ENCODE measurements at places on chromosomes 1 and 21.

- no peak overlapping the region for H3K4me3 ChIP-seq
- H3K27ac ChIP-seq: no peak overlapping the region
- H3K27me3 ChIP-seq: peaks cover 17% of the 10 kb centered on the region
- H3K4me1 ChIP-seq: peaks cover 10% of the 10 kb centered on the region
Measured at GRCh38 chr1:18868801-18869424, 9.5 kb upstream of the TAS1R2 start.

DNA sequence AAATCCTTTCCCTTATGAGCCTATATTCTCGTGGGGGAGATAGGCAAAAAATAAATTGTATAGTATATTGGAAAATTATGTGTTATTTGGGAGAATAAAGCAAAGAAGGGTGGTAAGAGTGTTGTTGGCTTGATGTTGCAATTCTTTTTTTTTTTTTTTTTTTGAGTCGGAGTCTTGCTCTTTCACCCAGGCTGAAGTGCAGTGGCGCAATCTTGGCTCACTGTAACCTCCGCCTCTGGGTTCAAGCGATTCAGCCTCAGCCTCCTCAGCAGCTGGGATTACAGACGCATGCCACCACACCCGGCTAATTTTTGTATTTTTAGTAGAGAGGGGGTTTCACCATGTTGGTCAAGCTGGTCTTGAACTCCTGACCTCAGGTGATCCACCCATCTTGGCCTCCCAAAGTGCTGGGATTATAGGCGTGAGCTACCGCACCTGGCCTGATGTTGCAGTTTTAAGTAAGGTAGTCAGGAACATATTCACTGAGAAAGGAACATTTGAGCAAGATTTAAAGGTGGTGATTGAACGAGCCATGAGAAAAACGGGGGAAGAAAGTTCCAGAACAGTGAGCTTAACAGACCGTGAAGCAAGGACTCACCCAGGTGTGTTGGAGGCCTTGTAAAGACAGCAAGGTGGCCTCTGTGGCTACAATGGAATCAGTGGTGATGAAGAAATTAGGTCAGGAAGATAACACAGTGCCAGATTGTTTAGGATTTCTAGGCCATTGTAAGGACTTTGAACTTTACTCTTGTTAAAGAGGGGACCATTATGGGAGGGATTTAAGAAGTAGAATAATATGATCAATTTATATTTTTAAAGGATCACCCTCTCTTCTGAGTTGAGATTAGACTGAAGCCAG lies 45.8 kb downstream of the RPRD2 start:
- H3K4me3 ChIP-seq: no peak overlapping the region
- H3K36me3 ChIP-seq: peaks cover 11% of the 10 kb centered on the region
- H3K4me1 ChIP-seq: peaks cover 35% of the 10 kb centered on the region
- no peaks in the 10 kb centered on the region for H3K27me3 ChIP-seq
- no peak for DNase-seq
- no peak overlapping the region for H3K27ac ChIP-seq

DNA sequence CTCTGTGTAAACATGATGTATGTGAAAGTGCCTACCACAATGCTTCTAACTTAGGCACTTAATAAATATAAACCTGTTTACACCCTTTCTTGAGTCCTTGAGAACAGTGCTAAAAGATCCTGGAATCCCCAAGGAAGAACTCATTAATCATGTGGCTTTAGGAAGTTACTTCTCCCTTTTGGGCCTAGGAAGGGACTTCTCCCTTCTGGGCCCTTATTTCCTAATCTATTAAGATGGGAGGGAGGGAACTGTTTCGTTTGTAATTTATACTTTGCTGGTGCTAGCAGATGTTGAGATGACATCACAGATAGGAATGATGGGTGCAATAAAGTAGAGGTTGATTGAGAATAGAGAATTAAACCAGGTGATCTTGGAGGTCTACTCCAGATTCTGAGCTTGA lies 1.2 kb downstream of the BTF3L4 start:
- H3K27ac ChIP-seq: peak overlapping the region; percentile 97
- peaks cover 6% of the 10 kb centered on the region for H3K36me3 ChIP-seq
- no peaks in the 10 kb centered on the region for H3K27me3 ChIP-seq

- no peak for DNase-seq
- no peaks in the 10 kb centered on the region for H3K27me3 ChIP-seq
- H3K27ac ChIP-seq: no peak overlapping the region
- H3K36me3 ChIP-seq: no peaks in the 10 kb centered on the region
Measured at GRCh38 chr1:207139616-207140015, 35.6 kb downstream of the C4BPA start.

DNA sequence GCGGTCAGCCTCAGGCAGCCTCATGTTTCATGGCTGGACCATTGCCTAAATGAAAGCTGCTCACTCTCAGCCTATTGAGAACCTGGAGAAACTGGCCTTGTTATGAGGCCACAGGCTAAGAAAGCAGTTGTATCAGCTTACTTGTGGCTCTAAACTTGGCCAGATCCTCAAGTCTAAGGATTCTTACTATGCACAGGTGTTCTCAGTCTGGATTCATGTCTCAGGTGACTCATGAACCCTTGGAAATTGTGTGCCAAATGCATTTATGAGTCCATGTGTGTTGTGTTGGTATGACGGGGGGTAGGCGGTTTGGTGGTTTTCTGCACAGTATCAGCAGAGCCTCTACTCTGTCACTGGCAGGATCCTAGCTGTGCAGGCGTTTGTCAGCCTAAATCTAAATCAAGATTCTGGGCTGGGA lies 90.4 kb downstream of the ROR1 start:
- H3K27me3 ChIP-seq: peaks cover 1% of the 10 kb centered on the region
- no peaks in the 10 kb centered on the region for H3K4me1 ChIP-seq
- H3K27ac ChIP-seq: no peak overlapping the region
- no peaks in the 10 kb centered on the region for H3K36me3 ChIP-seq

DNA sequence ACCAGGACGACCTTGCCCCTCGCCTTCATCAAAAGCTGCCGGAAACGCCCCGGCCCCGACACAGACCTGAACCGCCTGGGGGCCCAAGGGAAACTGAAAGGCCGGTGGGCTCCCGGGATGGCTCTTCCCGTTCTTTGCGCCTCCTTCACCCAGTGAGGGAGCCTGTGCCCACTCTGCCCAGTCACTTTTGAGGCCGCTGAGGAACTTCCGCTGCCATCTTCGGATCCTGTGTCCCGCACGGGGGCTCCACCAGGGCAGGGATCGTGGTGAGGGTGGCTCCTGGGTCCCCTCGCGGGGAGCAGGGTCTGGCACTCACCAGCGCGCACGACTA lies 104.0 kb downstream of the PPIAL4G start:
- no peak overlapping the region for H3K27ac ChIP-seq
- peaks cover 3% of the 10 kb centered on the region for H3K27me3 ChIP-seq
- H3K4me1 ChIP-seq: peaks cover 4% of the 10 kb centered on the region
- H3K36me3 ChIP-seq: no peaks in the 10 kb centered on the region
- DNase-seq: no peak

- no peak for DNase-seq
- no peak overlapping the region for H3K27ac ChIP-seq
- H3K4me1 ChIP-seq: peaks cover 3% of the 10 kb centered on the region
- no peaks in the 10 kb centered on the region for H3K27me3 ChIP-seq
- no peaks in the 10 kb centered on the region for H3K36me3 ChIP-seq
- no peak overlapping the region for H3K4me3 ChIP-seq
Measured at GRCh38 chr21:18636897-18637296, 233.3 kb upstream of the TMPRSS15 start.

DNA sequence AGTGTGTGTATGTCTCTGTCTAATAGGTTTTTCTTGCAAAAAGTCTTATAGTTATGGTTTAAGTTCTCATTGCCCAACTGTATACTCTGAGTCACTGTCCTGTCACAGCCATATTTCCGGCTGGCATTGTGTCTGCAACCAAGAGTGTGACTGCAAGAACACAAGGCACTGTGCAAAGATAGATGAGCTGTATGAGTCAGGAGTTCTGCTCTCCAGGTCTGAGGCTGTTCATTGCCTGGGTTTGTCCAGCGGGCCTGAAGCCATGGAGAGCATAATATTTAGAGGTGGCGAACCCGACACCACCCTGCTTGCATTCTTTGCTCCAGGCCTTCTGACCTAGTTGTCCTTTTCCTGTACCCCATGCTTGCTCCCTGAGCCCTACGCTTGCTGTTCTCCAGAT lies 50.9 kb upstream of the CNIH3 start:
- no peak overlapping the region for H3K4me3 ChIP-seq
- no peak overlapping the region for H3K27ac ChIP-seq
- no peak for DNase-seq

DNA sequence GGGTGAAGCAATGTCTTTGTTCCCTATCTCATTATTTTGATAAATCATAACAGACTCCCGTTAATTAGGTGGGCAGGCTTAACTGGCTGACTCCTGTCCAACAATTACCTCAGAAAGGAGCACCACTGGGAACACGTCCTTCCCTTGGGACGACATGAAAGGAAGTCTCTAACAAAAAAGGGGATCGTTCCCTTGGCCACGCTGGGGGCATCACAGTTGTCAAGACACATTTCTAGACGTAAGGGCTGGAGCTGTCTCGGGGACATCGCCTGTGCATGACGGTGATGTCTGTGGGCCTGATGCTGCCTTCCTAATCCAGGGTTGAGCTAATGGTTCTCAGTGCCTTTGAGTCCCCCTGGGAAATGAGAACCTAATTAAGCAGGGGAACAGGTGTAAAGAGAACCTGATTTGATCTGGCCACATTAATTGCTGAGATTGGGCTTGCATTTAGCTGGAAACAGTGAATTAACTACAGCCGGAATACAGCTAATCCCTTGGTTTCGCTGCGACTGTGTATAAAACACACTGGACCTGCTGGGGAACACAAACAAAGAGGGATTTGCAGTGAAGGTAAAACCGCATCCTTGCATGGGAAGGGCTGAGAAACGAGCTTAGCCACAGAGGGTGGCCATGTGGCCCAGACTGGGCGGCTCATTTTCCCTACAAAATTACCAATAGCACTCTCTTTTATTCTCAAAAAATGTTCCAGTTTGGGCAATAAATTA lies 111.8 kb downstream of the MRPS6 start:
- H3K4me1 ChIP-seq: peaks cover 7% of the 10 kb centered on the region
- H3K36me3 ChIP-seq: peaks cover 6% of the 10 kb centered on the region
- no peak overlapping the region for H3K4me3 ChIP-seq
- no peak for DNase-seq
- no peaks in the 10 kb centered on the region for H3K27me3 ChIP-seq

DNA sequence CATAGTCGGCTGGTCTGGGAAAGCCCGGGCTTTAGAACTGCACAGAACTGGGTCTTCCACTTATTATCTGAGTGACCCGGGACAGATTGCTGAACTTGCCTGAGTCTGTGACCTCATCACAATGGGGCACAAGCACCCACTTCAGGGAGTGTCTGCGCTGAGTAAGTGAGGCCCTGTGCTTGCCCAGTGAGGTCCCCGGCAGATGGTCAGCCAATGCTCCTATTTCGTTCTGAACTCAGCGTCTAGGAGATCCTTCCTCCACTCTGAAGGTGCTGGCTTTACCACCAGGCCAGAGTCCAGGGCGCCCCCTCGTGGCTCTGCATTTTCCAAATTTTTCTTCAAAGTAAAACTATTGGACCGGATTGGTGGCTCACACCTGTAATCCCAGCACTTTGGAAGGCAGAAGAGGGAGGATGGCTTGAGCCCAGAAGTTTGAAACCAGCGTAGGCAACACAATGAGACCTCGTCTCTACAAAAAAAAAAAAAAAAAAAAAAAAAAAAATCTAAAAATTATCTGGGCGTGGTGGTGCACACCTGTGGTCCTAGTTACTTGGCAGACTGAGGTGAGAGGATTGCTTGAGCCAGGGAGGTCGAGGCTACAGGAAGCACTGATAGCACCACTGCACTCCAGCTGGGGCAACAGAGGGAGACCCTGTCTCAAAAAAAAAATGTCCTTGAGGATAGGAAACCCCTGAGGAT lies 61.7 kb downstream of the FCRL5 start:
- no peak overlapping the region for H3K4me3 ChIP-seq
- H3K4me1 ChIP-seq: peaks cover 10% of the 10 kb centered on the region
- no peaks in the 10 kb centered on the region for H3K36me3 ChIP-seq

- H3K4me1 ChIP-seq: no peaks in the 10 kb centered on the region
- no peak for DNase-seq
- no peak overlapping the region for H3K27ac ChIP-seq
- no peaks in the 10 kb centered on the region for H3K36me3 ChIP-seq
Measured at GRCh38 chr1:17837233-17838030, 82.3 kb downstream of the ACTL8 start.

- H3K27ac ChIP-seq: peak overlapping the region; percentile 24
- peaks cover 7% of the 10 kb centered on the region for H3K36me3 ChIP-seq
- no peak overlapping the region for H3K4me3 ChIP-seq
- H3K27me3 ChIP-seq: no peaks in the 10 kb centered on the region
- no peak for DNase-seq
Measured at GRCh38 chr1:155531624-155532023, 31.0 kb downstream of the ASH1L start.

DNA sequence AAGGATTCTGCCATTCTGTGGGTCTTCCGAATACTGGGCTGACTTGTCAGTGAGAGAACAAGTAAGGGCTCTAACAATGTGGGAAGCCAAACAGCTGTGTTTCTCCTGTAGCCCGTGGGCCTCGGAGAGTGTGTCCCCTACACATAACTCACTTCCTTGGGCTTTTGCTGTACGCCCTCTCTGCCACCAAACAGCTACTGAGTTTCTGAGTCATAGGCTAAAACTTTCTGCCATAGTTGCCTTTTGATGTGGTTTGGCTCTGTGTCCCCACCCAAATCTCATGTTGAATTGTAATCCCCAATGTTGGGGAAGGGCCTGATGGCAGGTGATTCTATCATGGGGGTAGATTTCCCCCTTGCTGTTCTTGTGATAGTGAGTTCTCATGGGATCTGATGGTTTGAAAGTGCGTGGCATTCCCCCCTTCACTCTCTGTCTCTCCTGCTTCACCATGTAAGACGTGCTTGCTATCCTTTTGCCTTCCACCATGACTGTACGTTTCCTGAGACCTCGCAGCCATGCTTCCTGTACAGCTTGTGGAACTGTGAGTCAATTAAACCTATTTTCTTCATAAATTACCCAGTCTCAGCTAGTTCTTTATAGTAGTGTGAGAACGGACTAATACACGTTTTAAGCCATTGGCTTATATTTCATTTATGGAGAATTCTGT lies 194.8 kb upstream of the HMCN1 start:
- no peak for DNase-seq
- H3K27me3 ChIP-seq: no peaks in the 10 kb centered on the region
- no peaks in the 10 kb centered on the region for H3K36me3 ChIP-seq
- H3K4me1 ChIP-seq: peaks cover 7% of the 10 kb centered on the region

- peaks cover 14% of the 10 kb centered on the region for H3K36me3 ChIP-seq
- H3K4me3 ChIP-seq: peak overlapping the region; percentile 87
- H3K27me3 ChIP-seq: no peaks in the 10 kb centered on the region
- DNase-seq: no peak
- peak overlapping the region; percentile 74 for H3K27ac ChIP-seq
Measured at GRCh38 chr1:202958544-202959275, 598 bp upstream of the ADIPOR1 start.

GRCh38 chr1:83964153-83964552 lies 34.8 kb downstream of the TTLL7 start:
- H3K4me3 ChIP-seq: no peak overlapping the region
- DNase-seq: no peak
- no peak overlapping the region for H3K27ac ChIP-seq
- no peaks in the 10 kb centered on the region for H3K4me1 ChIP-seq

Data from memory B cell (primary cell).